Fibroblast of gingiva (primary cell): ENCODE measurements at places on chromosomes 13 and 19.
A peak's percentile ranks its signal among the peaks of the same experiment; 100 is the strongest.

DNA sequence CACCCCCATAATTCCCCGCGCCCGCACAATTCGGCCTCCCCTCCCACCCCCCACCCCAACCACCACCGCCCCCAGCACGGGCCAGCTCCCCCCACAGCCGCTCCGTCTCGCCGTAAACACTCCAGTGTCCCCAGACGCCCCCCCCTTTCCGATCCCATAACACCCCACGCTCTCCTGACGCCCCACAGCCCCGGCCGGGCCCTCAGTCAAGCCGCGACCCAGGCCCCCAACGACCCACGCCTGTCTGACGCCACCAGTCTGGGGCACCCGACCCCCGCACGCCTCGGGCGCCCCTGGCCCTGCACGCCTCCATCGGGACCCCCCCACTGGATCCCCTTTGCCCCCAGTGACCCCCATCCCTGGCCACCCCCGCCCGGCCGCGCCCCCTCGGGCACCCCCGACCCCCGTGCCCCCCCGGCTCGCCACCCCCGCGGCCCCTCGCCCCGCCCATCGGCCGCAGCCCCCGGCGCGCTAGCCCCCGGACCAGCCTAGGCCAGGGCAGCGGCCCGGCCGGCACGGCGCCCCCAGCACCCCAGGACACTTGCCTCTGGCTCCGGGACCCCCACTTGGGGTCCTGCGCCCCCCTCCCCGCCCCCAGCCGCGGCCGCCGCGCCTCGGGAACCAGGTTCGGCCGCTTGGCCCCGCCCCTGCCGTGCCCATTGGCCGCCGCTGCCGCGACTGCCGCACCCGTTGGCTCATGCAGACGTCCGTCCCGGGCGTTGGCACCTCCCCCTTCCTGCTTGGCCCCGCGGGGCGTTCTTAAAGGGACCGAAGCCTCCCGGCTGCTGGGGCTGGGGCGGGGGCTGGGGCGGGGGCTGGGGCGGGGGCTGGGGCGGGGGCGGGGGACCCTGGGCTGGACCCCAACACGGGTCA lies at the start of gene FKBP8:
TSS of gene FKBP8 (minus strand) at position 633 of the 873 bp plus-strand sequence. CDS start 1,603 bp downstream, outside the sequence.
- peak; percentile 85 for DNase-seq

GRCh38 chr13:32309312-32310133 lies 5.6 kb downstream of the ZAR1L start:
- peak; percentile 40 for DNase-seq

GRCh38 chr19:29539131-29539530 lies 13.3 kb downstream of the VSTM2B start:
- no peak for DNase-seq

DNA sequence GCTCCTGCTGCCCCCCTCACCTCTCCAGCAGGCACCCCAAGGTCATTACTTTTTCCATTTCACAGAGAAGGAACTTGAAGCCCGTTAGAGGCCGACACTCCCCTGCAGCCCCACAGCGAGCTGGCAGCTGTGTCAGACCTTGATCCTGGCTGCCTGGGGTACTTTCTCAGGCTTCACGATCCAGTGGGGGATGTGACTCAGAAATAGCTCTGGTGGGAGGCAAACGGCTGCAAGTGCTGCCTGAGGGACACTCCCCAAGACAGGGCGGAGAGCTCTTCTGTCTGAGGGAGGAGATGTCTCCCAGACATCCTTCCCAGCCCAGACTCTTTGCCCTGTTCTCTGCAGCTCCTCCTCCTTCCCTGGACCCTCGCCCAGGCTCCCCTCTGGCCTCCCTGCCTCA lies 4.8 kb downstream of the TSKS start:
- no peak for DNase-seq

GRCh38 chr13:40368127-40368891 lies 298.1 kb downstream of the FOXO1 start:
- DNase-seq = no peak

DNA sequence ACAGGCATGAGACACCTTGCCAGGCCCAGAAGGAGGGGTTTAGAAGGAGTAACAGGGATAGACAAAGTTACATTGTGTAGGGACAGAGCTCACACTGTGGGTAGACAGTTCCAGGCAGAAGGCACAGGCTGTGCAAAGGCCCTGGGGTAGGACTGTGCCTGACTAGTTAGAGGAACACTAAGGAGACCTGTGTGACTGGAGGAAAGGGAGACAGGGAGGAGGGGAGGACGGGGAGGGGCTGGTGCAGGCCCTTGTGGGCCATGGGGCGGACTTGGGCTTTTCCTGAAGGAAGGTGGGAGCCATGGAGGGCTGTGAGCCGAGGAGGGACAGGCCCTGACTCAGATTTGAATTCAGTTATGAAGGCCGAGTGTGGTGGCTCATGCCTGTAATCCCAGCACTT lies 14.6 kb upstream of the GNA11 start:
- no peak for DNase-seq

DNA sequence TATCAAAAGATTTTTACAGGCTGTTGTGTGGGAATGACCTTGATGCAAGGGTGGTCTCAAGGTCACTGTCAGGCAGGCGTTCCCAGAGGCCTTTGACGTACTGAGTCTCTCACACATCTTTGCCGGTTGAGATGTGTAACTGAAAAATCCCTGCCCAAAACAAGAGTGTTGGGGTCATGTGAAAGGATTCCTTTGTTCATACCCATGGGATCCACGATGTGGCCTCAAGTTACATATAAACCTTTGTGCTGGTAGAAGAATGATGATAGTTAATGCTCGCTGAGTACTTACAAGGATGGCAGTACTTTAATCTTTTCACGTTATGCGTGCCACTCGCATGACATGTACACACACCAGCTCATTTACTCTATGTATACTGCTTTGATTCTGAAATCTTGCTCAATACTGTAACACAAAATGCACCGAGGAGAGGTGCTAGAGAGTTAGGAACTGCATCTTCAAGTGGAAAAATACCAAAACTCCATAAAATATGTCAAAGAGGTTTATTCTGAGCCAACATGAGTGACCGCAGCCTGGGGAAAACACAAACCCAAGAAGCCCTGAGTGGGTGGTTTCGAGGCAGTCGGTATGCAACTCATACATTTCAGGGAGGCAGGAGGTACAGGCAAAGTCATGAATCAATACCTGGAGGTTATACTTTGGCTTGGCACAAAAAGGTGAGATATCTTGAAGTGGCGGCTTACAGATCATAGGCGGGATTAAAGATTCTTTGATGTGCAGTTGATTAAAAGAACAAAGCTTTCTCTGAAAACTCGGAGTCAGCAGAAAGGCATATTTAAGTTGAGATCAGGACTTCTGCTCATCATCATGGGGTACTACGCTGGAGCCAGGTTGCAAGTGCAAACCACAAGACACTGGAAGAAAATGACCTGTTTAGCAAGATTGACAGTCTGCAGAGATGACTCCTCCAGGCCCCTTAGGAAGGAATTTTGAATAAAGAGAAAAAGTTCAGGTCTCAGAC lies 87.4 kb upstream of the ARHGEF7 start:
- DNase-seq = no peak

- DNase-seq = no peak
These were observed 85.0 kb downstream of the TSHZ3 start for GRCh38 chr19:31264041-31264778.

- DNase-seq = no peak
These were observed 350.2 kb upstream of the TSHZ3 start for GRCh38 chr19:31699421-31699820.

DNA sequence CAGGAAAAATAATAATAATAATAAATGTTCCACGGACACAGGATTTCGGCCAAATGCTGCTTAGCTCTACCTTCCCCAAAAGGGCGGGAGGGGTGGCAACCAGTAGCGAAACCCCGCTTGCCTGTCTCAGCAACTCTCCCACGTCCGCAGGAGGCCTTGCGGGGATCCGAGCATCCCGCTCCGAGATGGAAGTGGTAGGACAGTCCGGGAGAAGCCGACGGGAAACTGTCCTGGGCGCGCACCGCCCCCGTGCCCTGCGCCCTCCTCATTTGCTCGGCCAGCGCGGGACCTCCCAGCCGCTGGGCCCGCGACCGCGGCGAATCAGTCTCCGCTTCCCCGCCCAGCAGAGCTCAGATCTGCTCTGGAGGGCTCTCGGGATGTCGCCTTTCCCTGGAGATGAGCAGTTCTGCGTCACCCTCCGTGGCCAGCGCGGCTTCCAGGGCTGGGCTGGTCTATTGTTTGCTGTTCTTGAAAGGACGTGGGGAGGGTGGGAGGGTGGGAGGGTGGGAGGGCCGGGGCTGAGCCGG lies 48.9 kb upstream of the PABPC3 start:
- DNase-seq = no peak

DNA sequence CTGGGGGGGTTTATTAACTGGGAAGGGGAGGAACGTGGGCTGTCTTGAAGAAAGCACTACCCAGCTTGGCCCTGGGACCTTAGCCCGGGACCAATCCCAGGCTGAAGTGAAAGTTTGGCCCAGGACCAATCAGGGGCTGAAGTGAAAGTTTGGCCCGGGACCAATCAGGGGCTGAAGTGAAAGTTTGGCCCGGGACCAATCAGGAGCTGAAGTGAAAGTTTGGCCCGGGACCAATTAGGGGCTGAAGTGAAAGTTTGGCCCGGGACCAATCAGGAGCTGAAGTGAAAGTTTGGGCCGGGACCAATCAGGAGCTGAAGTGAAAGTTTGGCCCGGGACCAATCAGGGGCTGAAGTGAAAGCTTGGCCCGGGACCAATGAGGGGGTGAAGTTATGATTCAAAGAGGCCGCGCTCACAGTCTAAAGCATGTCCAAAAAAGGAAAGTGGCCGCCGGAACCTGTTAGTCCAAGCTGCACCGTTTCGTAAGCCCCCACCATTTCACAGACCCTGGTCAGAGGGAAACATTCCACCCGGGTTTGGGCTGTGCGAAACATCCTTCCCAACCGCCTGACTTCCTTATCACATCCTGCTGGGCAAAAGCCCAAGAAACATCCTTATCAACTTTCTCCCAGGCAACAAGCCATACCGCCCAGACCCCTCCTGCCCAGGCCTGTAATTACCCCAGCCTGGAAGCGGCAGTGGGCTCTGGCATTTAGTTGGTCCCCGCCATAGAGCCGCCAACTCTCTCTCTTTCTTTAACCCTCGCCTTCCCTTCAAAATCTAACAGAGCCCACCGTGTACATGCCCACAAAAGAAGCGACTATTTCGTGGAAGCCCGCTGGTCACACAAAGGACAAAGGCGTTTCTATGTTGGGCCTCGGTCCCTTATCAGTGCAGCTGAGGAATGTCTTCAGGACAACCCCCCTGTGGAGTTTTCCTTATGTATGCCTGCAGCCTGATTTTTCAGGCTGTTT lies 1.1 kb downstream of the ZNF850 start:
- DNase-seq = peak; percentile 57

DNA sequence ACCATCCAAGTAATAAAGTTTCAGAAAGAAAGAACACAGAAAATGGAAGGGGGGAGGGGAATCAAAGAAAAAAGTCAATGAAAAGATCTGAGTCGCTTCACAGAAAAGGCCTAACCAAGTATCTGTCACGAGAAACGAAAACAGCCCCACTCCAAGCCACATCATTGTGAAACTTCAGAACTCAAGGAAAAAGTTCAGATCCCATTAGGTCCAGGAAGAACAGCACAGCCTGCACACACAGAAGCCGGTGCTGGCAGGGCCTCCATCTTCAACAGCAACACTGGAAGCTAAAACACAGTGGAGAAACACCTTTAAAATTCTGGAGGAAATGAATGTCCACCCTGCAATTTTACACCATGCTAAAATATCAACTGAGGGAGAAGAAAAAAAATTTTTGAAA lies 8.0 kb downstream of the STK24 start:
- no peak for DNase-seq

DNA sequence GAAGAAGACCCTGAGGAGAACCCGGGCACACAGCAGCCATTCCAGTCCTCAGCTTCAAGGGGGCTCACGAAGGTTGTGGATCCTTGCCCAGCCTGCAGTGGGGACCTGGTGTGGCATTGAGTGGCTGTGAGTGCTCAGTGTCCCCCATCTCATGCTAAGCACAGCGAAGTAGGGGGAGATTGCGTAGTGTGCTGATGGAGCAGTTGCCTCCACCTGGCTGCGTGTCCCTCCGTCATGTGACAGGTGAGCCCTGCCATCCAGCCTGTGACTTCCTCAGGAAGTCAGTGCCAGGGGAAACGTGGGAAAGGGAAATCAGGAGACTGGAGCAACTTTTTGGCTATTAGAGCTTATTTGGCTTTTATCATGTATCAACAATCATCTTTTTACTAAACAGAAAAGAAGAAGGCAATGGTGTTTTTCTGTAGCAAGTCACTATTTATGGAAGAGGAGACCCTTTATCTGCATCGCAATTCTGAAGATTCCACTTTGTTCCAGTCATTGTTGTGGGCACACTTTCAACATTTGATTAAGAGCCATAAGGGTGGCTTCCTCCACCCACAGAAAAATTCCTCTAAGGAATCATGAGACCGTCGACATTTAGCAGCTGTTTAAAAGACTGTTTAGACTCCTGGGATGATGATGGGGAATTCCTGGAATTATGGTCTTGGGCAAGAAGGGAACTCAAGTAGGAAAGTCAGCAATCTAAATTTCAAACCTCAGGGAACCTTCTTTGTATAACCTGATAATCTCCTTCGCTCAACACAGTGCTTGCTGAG lies 126.8 kb upstream of the SPATA13 start:
- peak; percentile 89 for DNase-seq

DNA sequence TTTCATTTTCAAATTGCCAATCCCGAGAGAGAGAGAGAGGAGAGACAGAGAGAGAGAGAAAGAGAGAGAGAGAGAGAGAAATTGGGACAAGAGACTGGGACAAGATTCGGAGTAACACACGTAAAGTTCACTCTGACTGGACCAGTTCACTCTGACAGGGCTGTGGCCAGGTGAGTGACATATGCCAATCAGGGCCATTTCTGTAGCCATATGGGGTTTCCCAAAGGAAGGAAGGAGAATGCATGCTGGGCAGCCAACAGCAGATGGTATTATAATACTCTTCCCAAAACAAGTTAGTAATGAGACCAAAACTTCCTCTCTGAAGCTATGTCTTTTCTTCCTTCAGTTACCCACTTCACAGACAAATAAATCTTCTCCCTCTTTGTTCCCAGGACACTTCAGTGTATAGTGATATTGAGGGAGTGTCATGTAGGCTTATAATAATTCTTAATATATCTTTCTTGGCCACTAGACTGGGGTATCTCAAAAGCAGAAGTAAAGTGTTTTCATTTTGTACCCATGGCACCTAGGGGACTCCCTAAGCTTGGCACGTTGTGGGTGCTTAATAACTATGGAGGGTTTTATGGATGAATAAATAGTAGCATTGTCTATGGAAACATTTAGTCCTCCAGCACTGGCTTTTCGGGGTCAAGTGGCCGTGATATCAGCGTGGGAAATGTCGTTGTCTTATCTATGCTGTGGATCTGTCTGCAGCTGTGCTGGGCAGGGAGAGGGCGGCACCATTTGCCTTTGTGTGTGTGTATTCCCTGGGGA lies 51.6 kb downstream of the SERP2 start:
- no peak for DNase-seq

DNA sequence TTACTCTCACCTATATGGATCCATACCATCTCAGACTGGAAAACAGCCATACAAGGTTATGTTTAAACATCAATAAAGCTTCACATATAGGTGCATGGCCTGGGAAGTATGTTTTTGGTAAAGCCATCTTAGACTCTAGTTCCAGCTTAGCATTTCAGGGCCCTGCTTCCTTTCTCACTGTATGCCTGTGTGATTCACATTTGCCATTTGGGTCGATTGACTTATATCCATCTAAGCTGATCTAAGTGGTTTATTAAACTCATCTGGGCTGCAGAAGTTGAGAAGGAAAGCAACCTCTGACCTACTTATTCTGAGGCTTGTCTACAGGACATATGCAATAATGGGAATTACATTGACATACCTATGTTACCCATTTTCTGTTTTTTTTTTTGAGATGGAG lies 33.5 kb downstream of the ZNF506 start:
- no peak for DNase-seq

GRCh38 chr13:85828094-85828684 lies 29.0 kb upstream of the SLITRK6 start:
- DNase-seq = peak; percentile 6
